ENCODE measurements at places on chromosomes 7 and 10.

DNA sequence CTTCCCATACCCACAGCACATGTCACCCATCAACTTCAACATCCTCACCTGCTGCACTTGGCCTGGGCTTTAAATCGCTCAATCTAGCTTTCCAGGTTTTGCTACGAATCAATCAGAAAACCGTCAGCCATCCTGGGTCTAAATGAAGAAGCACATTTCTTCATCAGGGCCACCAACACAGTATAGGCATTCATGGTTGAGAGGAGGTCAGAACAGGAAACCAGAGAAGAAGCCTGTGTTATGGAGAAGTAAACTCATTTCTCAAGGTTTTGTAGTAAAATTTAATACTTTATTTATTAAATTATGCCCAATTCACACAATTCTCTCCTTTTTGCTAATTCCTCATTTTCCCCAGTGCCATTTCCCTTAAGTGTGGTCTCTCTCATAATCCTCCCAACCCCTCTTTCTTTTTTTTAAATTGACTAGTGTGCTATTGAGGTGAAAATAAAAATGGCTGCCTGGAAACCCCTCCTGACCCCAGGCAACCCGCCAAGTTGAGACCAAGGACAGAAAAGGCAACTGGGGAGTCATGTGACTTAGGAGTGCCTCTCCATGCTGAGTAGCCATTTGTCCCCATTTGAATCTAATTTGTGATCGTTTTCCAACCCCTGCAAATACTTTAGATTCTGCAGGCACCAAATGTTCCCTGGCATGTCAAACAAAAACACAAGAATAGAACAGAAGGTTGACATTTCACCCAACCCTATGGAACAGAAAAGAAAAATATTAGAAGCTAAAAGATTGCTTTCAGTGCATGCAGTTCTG lies 181.1 kb upstream of the NAMPT start:
- no peak for DNase-seq

GRCh38 chr7:74078461-74078860 lies 5.1 kb upstream of the LIMK1 start:
- DNase-seq = no peak

GRCh38 chr10:50625649-50626132 lies 1.9 kb upstream of the SGMS1 start:
- DNase-seq = no peak

- DNase-seq = no peak
Observed at GRCh38 chr7:26035552-26035951, 116.4 kb upstream of the NFE2L3 start.

GRCh38 chr7:32881074-32881982 lies 10.2 kb downstream of the KBTBD2 start:
- DNase-seq = no peak

Data from NCI-H446 treated with DMSO at 0.1 percent for 48 hours (cell line).